ENCODE measurements at places on chromosomes 6 and 20. TPM values are rescaled to one million over a fixed set of nuclear protein-coding genes. Genes with fewer than 3 reads are reported as not detected.

Gene HLA-DMB
- not detected for total RNA-seq

Gene RSPO3
- total RNA-seq, result 0.13 TPM

Gene BPIFB4
- not detected for total RNA-seq

Gene SLC22A1
- 0.75 TPM for total RNA-seq

Gene IRF4
- total RNA-seq, result under 0.01 TPM

Gene TMEM30A
- 178 TPM for total RNA-seq
